ENCODE measurements at places on chromosomes 1 and 21. TPM values are rescaled to one million over a fixed set of nuclear protein-coding genes. Genes with fewer than 3 reads are reported as not detected.

The GUCA2A gene
- not detected for polyA plus RNA-seq

DNA sequence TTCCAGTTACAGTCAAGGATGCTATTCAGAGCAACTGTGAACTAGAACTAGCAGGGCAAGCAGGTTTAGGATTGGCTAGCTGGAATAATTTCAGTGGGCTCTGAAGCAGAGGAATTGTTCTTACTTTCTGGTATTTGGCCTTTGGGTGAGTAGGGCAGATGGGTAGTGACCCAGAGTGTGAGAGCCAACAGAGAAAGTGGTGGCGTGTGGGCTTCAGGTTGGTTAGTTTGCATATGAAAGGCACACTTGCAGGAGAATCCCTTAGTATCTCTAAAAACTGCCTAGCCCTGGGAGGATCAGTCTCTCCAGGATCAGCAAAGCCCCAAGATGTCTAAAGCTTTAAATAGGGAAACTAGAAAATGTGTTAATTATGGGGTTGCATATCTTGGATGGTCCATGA is 67.6 kb upstream of the LRRC8B start:
- H3K4me3 ChIP-seq, result no peak overlapping the region
- peaks cover 2% of the 10 kb centered on the region for H3K4me1 ChIP-seq
- DNase-seq, result no peak
- no peak overlapping the region for H3K27ac ChIP-seq
- no peaks in the 10 kb centered on the region for H3K27me3 ChIP-seq
- no peaks in the 10 kb centered on the region for H3K36me3 ChIP-seq

The CRP gene
- polyA plus RNA-seq, result not detected

DNA sequence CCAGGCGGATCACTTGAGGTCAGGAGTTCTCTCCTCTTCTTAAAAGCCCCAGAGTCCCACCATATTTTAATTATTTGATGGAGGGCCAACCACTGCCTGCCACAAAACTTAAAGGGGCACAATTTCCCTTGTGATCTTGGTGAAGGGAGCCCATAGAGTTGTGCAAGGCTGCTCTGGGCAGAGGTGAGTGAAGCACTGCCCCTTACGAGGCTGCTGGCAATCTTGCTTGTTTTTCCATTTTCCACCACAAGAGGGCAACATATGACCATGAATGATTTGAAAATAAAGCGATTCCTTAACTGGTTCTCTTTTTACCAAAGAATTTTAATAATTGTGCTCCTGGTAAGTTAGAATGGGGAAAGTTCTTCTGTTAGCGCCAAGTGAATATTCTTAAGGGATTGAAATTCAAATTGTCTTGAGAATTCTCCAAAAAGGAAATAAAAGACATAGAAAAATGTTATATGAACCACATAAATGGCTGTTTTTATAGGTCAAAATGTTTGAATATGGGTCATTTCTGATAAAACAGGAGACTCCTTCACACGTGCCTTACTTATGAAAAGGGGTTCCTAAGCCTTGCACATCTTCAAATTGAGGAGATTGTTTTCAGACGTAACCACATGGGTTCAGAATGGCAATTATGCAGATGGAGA is 22.7 kb downstream of the PGM1 start:
- H3K27ac ChIP-seq, result no peak overlapping the region
- H3K36me3 ChIP-seq, result no peaks in the 10 kb centered on the region
- no peaks in the 10 kb centered on the region for H3K27me3 ChIP-seq
- no peaks in the 10 kb centered on the region for H3K4me1 ChIP-seq
- peak; percentile 55 for DNase-seq

DNA sequence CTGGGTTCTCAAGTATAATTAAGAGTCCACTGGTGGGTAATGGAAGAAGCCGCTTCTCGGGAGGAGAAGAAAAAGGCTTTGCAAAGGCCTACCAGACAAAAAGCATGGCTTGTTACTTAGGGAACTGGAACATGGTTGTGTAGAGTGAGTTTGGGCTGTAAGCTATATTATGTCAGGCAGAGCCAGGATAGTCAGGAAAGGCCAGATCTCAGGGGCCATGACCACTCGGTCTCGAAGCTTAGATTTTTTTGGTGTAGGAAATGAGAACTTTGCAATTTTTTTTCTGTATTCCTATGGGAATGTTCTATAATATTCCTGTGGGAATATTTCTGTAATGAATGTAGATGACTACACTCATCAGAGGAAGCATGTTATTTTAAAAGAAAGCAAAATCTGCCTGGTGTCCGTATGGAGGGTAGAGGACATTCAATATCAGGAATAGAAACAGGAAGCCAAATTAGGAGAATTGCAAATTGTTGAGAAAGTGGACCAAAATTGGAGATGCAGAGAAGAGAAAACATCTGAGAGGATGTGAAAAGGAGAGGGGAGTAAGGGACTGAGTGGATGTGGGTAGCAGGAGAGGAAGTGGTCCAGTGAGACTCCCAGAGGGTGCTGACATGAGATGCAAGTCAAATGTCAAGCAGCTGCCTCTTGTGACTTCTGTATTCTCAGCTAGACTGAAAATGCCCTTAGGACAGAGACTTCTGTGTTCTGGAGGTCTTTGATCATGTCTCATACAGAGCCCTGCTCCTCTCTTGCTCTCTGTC is 45.2 kb upstream of the HAO2 start:
- no peak overlapping the region for H3K27ac ChIP-seq
- no peak overlapping the region for H3K4me3 ChIP-seq
- no peaks in the 10 kb centered on the region for H3K4me1 ChIP-seq

Measured in SK-N-SH (cell line).